MM.1S (cell line): ENCODE measurements at places on chromosomes 16 and 17.

- no peak overlapping the region for H3K4me3 ChIP-seq
- peaks cover 70% of the 10 kb centered on the region for H3K27me3 ChIP-seq
- no peak overlapping the region for H3K27ac ChIP-seq
- H3K36me3 ChIP-seq: no peaks in the 10 kb centered on the region
- peaks cover 32% of the 10 kb centered on the region for H3K4me1 ChIP-seq
- no peak for DNase-seq
Observed at GRCh38 chr17:1124896-1125787, 54.6 kb downstream of the ABR start.

- no peaks in the 10 kb centered on the region for H3K4me1 ChIP-seq
- no peaks in the 10 kb centered on the region for H3K27me3 ChIP-seq
- no peaks in the 10 kb centered on the region for H3K36me3 ChIP-seq
- no peak for DNase-seq
Observed at GRCh38 chr16:61831351-61831917, 204.8 kb downstream of the CDH8 start.

GRCh38 chr16:71767060-71767900 lies 41.4 kb downstream of the AP1G1 start:
- no peak overlapping the region for H3K4me3 ChIP-seq
- no peak for DNase-seq
- no peaks in the 10 kb centered on the region for H3K4me1 ChIP-seq
- no peak overlapping the region for H3K27ac ChIP-seq
- H3K36me3 ChIP-seq: peaks cover 11% of the 10 kb centered on the region

DNA sequence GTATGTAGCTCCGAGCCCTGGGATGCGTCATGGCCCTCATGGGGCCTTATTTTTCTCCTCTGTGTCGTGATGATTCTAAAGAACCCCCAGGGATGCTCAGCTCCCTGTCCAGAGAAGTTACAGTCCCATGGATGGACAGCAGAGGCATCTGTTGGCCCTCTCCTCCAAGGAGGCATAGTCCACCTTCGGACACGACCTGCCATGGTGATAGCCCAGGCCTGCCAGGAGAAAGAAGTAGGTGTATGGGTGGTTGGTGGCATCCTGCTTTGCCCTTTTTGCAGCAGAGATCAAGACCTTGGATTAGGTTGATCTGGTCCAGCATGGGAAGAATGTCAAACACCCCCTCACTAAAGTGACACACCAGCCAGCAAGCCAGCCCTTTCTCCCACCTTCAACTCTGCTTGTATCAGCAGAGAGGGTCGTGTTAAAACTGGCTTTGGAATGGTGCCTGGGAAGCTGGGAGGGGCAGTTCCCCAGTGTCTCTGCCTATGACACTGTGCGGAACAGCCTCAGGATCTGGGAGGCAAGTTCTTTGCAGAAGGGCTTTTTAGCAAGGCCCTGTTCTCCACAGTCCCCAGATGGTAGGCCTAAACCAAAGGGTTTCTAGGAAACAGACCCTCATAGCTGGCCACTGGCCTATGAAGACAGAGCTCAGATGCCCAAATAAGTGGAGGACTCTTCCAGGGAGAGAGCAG lies 259.9 kb upstream of the RPL38 start:
- H3K4me1 ChIP-seq: no peaks in the 10 kb centered on the region
- DNase-seq: no peak
- H3K27ac ChIP-seq: no peak overlapping the region
- no peaks in the 10 kb centered on the region for H3K36me3 ChIP-seq
- no peak overlapping the region for H3K4me3 ChIP-seq
- peaks cover 51% of the 10 kb centered on the region for H3K27me3 ChIP-seq

GRCh38 chr17:65690626-65691310 lies 129.3 kb upstream of the AXIN2 start:
- H3K4me1 ChIP-seq: peaks cover 10% of the 10 kb centered on the region
- DNase-seq: peak; percentile 69
- H3K27me3 ChIP-seq: no peaks in the 10 kb centered on the region
- no peak overlapping the region for H3K27ac ChIP-seq

DNA sequence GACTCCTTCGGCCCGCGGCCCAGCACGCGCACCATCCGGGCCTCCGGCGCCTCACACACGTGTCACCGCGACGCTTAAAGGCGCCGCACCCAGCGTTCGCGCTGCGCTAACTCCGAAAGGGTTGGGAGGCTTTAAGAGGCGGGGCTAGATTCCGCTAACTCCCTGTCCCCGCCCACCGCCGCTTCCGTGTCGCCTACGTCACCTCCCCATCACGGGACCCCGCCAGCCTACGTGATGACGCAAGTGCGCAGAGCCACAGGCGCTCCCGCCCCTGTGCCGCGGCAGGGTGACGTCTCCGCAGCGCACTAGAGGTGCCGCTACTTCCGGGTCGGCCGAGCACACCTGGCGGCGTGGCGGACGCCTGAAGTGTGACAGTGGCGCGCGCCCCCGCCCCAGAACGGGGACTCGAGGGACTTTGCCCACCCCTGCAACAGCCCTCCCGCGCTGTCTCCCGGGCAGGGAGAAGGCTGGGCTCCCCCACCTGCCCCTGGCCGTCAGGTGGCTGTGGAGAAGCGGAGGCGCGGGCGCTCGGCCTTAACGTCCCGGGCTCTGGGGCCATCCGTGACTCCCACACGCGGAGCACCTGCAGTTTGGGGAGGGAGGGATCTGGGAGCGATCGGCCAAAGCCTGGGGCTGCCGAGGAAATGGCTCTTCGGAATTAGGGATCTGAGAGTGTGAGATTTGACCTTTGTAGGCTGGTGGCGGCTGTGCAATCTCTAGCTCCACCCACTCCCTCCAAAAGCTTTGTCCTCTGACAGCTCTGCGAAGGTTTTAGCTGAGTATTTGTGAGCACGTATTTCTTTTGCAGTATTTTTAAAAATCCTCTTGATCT lies at the start of gene USP36:
Gene USP36 (minus strand): TSS at position 35 of the 832 bp plus-strand sequence. CDS start 4,451 bp downstream, outside the sequence.
- H3K36me3 ChIP-seq: peaks cover 9% of the 10 kb centered on the region; the same call in 1 of the 2 replicates
- DNase-seq: peak; percentile 100
- peak within 1 kb of the TSS; percentile 78 for H3K4me3 ChIP-seq
- no peaks in the 10 kb centered on the region for H3K27me3 ChIP-seq
- peak within 1 kb of the TSS; percentile 92 for H3K27ac ChIP-seq

- no peaks in the 10 kb centered on the region for H3K36me3 ChIP-seq
- 0 out of 2 replicates have a peak, but pooled peaks cover 6% of the 10 kb centered on the region for H3K4me1 ChIP-seq
- H3K27me3 ChIP-seq: peaks cover 24% of the 10 kb centered on the region
- no peak overlapping the region for H3K27ac ChIP-seq
- no peak for DNase-seq
Observed at GRCh38 chr17:44002141-44002848, 2.1 kb upstream of the NAGS start.

DNA sequence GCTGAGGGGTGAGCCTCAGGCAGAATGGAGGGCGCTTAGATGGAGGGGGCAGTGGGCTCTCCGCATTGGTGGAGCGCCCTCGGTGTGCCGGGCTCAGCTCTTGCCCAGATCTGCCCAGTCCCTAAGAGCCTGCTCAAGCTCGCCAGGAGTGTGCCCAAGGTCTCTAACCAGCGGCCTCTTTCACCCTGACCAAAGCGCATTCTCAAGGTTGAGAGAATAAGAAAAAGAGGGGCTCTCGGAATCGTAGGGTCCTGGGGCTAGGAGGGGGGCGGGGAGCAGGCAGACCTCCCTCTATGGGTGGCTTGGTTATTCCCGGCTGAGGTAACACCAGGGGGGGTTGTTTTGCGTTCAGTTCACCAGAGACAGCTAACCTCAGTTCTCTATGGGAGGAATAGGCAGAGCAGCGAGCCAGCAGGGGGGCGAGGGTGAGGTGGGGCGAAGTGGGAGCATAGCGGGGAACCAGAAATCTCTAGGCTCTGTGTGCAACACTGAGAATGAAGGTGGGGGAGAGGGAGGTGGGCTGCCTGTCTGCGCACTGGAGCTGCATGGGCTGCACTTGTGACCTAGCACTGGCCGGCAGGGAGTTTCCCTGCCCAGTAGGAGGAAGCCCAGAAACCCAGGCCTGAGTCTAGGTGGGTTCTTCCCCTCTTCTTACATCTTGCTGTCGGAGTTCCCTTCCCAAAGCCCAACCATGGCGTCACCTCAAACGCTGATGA lies 3.0 kb downstream of the TMEM132E start:
- H3K4me1 ChIP-seq: no peaks in the 10 kb centered on the region
- H3K36me3 ChIP-seq: no peaks in the 10 kb centered on the region
- H3K27ac ChIP-seq: no peak overlapping the region
- peaks cover 68% of the 10 kb centered on the region for H3K27me3 ChIP-seq
- DNase-seq: no peak

DNA sequence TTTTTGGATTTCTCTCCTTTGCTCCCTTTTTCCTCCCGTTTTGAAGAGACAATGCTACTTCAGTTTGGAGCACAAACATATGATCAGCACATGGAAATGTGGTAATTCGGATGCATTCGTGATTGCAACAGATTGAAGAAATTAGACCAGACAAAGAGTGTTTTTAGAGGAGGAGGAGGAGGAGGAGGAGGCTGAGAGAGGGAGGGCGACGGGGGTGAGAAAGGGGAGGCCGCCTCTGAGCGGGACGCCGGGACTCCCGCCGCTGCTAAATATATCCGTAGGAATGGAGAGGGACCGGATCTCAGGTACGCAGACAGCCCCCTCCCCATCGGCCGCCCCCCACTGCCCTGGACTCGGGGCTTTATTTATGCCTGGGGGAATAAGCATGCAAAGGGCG lies 179.3 kb downstream of the SEC14L1 start:
- peak overlapping the region; percentile 78 for H3K4me3 ChIP-seq
- peak overlapping the region; percentile 79 for H3K27ac ChIP-seq
- peaks cover 31% of the 10 kb centered on the region for H3K4me1 ChIP-seq
- DNase-seq: peak; percentile 19
- H3K27me3 ChIP-seq: no peaks in the 10 kb centered on the region

- no peaks in the 10 kb centered on the region for H3K36me3 ChIP-seq
- H3K27me3 ChIP-seq: no peaks in the 10 kb centered on the region
- H3K4me3 ChIP-seq: no peak overlapping the region
- no peak for DNase-seq
- no peaks in the 10 kb centered on the region for H3K4me1 ChIP-seq
Observed at GRCh38 chr17:699345-699744, 15.3 kb downstream of the VPS53 start.

GRCh38 chr17:8143581-8144400 lies 8.4 kb downstream of the PER1 start:
- no peak overlapping the region for H3K4me3 ChIP-seq
- H3K27me3 ChIP-seq: no peaks in the 10 kb centered on the region
- DNase-seq: no peak

DNA sequence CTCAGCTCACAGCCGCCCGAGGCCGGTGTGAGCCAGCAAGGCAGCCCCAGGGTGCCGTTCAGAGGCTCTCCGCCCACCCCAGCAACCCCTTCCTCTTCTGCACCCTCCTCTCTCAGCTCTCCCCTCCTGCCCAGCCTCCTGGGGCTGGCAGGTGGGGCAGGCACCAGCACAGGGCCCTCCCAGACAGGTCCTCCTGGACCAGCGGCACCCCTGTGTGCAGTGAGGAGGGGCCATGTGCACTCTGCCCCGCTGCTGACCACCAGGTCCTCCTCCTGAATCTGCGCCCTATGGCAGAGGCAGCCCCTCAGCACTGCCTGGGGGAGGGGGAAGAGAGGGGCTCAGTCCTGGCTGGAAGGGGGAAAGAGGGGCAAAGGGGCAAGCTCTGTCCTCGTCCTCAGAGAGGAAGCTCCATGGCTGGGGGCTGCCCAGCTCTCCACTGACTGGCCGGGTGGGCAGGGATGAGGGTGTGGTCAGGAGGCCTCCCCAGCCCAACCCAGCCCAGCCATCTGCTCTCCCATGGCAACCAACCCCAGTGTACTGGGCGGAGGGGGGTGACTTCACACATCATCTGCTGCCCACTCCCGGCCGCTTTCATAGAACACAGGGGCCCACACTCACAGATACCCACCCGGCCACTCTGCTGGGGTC lies 5.4 kb upstream of the BCAR1 start:
- no peak for DNase-seq
- H3K4me1 ChIP-seq: no peaks in the 10 kb centered on the region
- no peak overlapping the region for H3K4me3 ChIP-seq
- peaks cover 5% of the 10 kb centered on the region for H3K27me3 ChIP-seq

GRCh38 chr16:1094124-1094479 lies 1.9 kb downstream of the C1QTNF8 start:
- no peak overlapping the region for H3K4me3 ChIP-seq
- no peak overlapping the region for H3K27ac ChIP-seq
- DNase-seq: no peak
- no peaks in the 10 kb centered on the region for H3K4me1 ChIP-seq

DNA sequence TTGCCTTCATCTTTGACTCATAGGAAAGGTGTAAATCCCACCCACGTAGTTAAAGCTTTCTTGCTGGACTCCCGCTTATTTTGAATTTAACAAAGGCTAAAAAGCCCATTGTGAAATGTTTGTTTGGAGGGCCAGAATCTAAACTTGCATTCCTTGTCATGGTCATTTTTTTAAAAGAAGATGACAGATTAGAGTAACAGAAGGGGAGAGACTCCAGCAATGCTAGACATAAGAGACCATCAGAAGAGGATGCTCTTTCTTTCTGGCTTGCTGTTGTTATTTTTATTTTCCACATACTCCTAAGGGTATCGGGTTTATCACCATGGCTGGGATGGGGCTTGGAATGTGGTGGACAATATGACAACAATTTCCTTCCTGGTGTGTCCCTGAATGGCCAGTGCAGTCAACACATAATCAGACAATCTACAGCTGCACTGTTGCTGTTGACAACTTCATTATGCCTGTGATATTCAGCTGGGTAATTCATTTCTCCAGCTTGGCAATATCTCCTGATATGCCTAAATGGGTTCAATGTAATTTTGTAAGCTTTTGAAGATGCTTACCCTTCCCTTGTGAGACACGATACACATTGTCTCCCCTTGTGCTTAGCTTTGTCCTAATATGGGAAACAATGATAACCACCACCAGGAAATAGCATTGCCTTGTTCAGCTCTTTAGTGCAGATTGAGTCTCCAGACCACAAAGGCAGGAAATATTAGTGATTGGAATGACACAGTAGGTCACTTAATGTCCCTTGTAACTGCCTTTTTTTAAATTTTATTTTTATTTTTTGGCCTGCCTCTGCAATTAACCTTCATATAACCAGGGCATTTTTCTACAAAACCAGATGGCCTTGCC lies 164.3 kb downstream of the ANKFN1 start:
- H3K36me3 ChIP-seq: no peaks in the 10 kb centered on the region
- no peak overlapping the region for H3K4me3 ChIP-seq
- H3K27ac ChIP-seq: no peak overlapping the region
- no peaks in the 10 kb centered on the region for H3K4me1 ChIP-seq

GRCh38 chr17:10725262-10725661 lies 4.6 kb downstream of the TMEM220 start:
- H3K27ac ChIP-seq: no peak overlapping the region
- no peak overlapping the region for H3K4me3 ChIP-seq
- H3K4me1 ChIP-seq: no peaks in the 10 kb centered on the region

GRCh38 chr17:64005734-64006167 lies 7.6 kb downstream of the PRR29 start:
- no peaks in the 10 kb centered on the region for H3K4me1 ChIP-seq
- no peaks in the 10 kb centered on the region for H3K36me3 ChIP-seq
- no peaks in the 10 kb centered on the region for H3K27me3 ChIP-seq
- no peak for DNase-seq
- no peak overlapping the region for H3K4me3 ChIP-seq
- H3K27ac ChIP-seq: no peak overlapping the region
